ENCODE measurements at places on chromosomes 4 and X.

DNA sequence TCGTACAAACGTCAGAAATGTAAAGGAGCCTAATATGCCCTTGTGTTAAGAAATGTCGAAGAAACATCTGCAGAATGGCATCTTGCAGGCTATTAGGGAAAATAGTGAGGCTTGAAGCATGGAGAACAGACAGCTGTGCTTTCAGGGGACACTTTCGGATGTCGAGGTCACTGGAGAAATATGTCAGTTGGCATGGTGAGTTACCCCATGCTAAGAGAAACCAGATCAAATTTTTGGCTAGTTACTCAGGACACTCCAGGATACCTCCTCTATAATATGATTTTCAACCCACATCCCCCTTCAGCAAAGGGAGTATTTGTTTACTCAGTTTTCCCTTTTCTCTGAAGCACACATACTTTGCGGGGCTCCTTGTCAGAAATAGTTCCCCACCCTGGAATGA lies 171.4 kb downstream of the GPC3 start:
- no peak for ATAC-seq
- no peaks in the 10 kb centered on the region for H3K36me3 ChIP-seq
- H3K27me3 ChIP-seq, result peaks cover 4% of the 10 kb centered on the region
- H3K27ac ChIP-seq, result no peak overlapping the region
- H3K4me1 ChIP-seq, result no peaks in the 10 kb centered on the region
- no peak overlapping the region for H3K4me3 ChIP-seq

DNA sequence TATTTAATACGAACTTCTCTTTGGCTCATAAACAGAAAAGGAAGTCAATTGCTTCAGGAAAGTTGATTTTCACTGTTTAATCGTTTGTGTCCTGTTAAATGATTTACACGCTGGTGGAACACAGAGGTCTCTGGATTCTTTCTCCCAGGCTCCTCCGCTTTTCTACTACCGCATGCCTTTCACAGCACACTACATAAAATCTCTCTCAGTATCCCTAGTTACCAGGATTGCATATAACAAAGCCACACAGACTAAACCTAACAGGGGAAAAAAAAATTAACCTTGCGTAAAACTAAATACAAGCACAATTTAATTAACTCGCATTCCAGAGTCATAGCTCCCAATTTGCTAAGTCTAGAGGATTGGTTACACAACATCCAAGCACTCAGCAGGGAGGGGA lies 133.9 kb downstream of the CORIN start:
- H3K27ac ChIP-seq, result no peak overlapping the region
- no peaks in the 10 kb centered on the region for H3K4me1 ChIP-seq
- H3K36me3 ChIP-seq, result no peaks in the 10 kb centered on the region

- H3K4me1 ChIP-seq, result peaks cover 18% of the 10 kb centered on the region
- no peaks in the 10 kb centered on the region for H3K36me3 ChIP-seq
- H3K27ac ChIP-seq, result no peak within 1 kb of the TSS
- no peaks in the 10 kb centered on the region for H3K27me3 ChIP-seq
- no peak within 1 kb of the TSS for H3K4me3 ChIP-seq
Measured at GRCh38 chr4:119135721-119136121, at the start of gene MYOZ2. TSS of gene MYOZ2 (plus strand) at chr4:119135832. CDS start at chr4:119136526, 694 bp downstream.

GRCh38 chr4:82753238-82753637 lies 45.4 kb downstream of the SCD5 start:
- no peak for ATAC-seq
- H3K36me3 ChIP-seq, result no peaks in the 10 kb centered on the region
- H3K27me3 ChIP-seq, result peaks cover 14% of the 10 kb centered on the region
- no peaks in the 10 kb centered on the region for H3K4me1 ChIP-seq

GRCh38 chr4:26468977-26469376 lies 21.3 kb downstream of the CCKAR start:
- no peak for ATAC-seq
- H3K4me1 ChIP-seq, result no peaks in the 10 kb centered on the region
- no peak overlapping the region for H3K4me3 ChIP-seq
- no peak overlapping the region for H3K27ac ChIP-seq
- H3K36me3 ChIP-seq, result no peaks in the 10 kb centered on the region
- H3K27me3 ChIP-seq, result peaks cover 24% of the 10 kb centered on the region

DNA sequence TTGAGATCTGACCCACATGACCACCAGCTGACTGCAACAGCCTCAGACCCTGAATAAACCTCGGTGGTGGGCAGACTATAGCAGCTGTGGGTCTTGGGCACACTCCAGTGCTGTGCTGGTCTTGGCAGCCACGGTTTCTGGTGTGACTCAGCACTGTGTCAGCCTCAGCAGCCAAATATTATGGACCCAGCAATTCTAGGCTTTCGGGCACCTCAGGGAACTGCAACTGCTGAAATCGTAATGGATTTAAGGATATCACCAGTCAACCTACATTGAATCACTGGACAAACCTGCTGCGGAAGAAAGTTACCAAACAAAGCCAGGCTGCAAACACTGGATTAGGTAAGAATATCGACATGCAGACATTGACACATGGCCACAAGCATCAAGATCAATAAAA lies 10.5 kb upstream of the UBE2NL start:
- no peak overlapping the region for H3K27ac ChIP-seq
- no peaks in the 10 kb centered on the region for H3K27me3 ChIP-seq
- no peak for ATAC-seq
- H3K4me3 ChIP-seq, result no peak overlapping the region

- ATAC-seq, result no peak
- H3K4me1 ChIP-seq, result no peaks in the 10 kb centered on the region
- peaks cover 19% of the 10 kb centered on the region for H3K27me3 ChIP-seq
Measured at GRCh38 chrX:12885508-12885907, 18.6 kb downstream of the TLR7 start.

DNA sequence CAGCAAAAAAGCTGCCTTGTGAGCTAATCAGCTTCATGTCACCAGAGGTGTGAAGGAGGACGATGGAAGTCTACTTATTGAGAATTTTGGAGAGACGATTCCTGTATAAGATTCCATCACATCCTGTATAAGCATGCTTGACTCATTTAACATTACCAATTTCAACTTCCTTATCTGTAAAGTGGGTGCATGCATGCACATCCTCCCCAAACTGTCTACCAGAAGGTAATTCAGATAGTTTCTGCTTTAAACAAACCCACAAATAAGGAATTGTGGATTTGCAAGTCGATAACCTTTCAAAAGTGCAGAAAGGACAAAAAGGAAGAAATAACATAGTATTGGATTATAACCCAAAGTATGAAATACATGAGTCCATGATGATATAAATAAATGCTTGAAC lies 31.1 kb downstream of the AKAP4 start:
- no peak overlapping the region for H3K27ac ChIP-seq
- peaks cover 9% of the 10 kb centered on the region for H3K27me3 ChIP-seq
- H3K4me1 ChIP-seq, result no peaks in the 10 kb centered on the region
- no peak for ATAC-seq
- no peak overlapping the region for H3K4me3 ChIP-seq
- H3K36me3 ChIP-seq, result no peaks in the 10 kb centered on the region

GRCh38 chr4:68416591-68416990 lies 30.7 kb upstream of the TMPRSS11E start:
- no peaks in the 10 kb centered on the region for H3K27me3 ChIP-seq
- H3K4me3 ChIP-seq, result no peak overlapping the region
- H3K4me1 ChIP-seq, result no peaks in the 10 kb centered on the region
- no peaks in the 10 kb centered on the region for H3K36me3 ChIP-seq

DNA sequence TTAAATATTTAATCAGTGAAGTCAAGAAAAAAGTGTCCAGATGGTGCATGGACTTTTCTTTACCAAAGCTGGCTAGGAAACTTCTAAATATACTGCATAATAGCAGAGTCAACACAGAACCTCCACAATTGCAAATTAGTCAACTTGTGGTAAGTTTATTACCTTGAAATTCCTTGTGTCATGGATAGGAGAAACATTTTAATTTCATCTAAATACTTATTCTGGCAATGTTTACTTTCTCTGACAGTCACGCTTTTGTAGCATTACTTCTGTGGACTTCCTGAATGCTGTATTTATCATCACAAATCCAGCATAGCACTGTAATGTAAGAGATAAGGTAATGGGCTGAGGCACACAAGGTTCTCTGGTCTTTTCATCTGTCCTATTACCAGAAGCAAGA lies 2266.1 kb downstream of the PCDH7 start:
- H3K4me3 ChIP-seq, result no peak overlapping the region
- no peak overlapping the region for H3K27ac ChIP-seq
- no peaks in the 10 kb centered on the region for H3K36me3 ChIP-seq
- no peaks in the 10 kb centered on the region for H3K4me1 ChIP-seq

DNA sequence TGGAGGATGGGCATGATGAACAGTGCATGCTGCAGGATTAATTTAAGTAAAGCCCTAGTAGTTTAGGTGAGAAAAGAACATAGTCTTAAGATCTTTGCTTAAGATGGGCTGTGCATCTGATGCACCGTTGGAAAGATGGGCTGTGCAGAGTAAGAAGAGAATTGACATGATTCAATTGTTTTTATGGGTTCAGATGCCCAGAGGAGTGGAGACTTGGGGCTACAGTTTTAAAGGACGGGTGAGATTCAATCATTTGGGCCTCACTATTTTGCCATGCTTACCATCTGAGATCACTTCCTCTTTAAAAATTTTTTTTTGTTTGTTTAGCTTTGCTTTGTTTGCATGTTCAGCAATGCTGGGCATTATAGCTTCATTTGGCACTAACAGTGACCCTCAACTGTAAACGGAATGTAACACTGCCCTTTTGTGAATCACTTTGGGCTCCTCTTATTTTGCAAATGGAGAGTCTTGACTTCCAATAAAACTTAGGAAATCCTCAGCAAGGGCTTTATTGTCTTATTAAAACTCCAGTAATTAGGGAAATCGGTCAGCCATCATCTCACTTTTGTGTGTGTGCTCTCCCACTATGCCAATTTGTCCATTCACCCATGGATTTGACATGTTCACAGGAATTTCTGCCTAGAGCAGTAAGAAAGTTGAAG lies 216.1 kb upstream of the TLL1 start:
- H3K4me3 ChIP-seq, result no peak overlapping the region
- H3K36me3 ChIP-seq, result no peaks in the 10 kb centered on the region
- no peak for ATAC-seq
- H3K4me1 ChIP-seq, result no peaks in the 10 kb centered on the region

- no peak overlapping the region for H3K27ac ChIP-seq
Measured at GRCh38 chrX:50988649-50989048, 78.1 kb downstream of the BMP15 start.

- H3K27ac ChIP-seq, result no peak overlapping the region
- no peak overlapping the region for H3K4me3 ChIP-seq
- H3K4me1 ChIP-seq, result no peaks in the 10 kb centered on the region
- no peaks in the 10 kb centered on the region for H3K36me3 ChIP-seq
- peaks cover 3% of the 10 kb centered on the region for H3K27me3 ChIP-seq
Measured at GRCh38 chrX:110394651-110395050, 36.0 kb downstream of the RTL9 start.

DNA sequence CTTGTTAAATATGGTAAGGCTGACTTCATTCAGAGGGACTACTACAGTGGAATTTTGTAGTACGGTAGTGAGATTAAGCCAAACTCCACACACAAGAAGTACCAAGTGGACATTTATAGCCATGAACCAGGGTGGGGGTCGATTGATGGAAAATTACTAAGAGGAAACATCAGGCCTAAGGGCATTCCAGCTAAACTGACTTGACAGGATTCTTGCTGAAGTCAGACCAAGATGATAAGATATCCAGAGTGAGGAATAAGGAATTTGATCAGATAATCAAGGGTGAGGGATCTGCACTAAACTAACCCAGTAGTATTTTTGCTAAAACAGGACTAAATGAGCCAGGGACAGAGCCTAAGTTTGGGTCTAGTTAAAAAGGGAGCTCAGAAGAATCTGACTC lies 597.5 kb downstream of the RPA4 start:
- no peaks in the 10 kb centered on the region for H3K4me1 ChIP-seq
- no peak overlapping the region for H3K27ac ChIP-seq
- ATAC-seq, result no peak
- H3K4me3 ChIP-seq, result no peak overlapping the region
- no peaks in the 10 kb centered on the region for H3K36me3 ChIP-seq

DNA sequence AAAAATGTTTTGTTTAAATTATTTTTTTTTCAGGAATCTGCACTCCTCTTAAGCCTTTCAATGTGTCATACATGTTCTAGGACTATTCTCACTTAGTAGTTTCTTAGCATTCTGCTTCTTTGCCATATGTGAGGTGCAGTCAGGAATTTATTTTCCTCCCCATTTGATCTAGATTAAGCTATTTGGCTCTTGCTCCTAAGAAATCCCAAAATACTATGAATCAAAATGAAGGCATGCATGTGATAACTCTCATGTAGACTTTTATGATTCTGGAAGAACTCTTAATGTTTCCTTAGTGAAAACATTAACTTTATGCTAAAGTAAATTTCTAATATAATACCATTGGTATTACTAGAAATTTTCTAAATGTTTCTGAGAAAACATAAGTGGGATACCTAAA lies 664.5 kb downstream of the RAPGEF2 start:
- no peaks in the 10 kb centered on the region for H3K36me3 ChIP-seq
- no peaks in the 10 kb centered on the region for H3K27me3 ChIP-seq
- no peak overlapping the region for H3K4me3 ChIP-seq

DNA sequence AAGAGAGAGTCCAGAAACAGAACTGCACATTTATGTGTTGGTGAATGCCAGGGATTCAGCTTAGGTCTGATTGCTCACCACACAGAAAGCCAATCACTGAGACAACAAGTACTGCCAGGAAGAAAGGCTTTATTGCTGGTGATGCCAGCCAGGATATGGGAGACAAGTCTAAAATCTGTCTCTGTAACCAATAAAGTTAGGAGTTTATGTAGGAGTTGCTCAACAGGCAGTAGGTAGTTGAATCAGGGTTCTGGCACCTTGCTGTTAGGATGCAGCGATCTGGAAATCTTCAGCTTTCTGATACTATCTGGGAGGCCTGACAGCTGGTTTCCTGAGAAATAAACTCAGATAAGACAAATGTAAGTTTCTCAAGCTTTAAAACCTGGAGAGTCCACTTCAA lies 120.2 kb upstream of the ENPP6 start:
- H3K36me3 ChIP-seq, result no peaks in the 10 kb centered on the region
- no peaks in the 10 kb centered on the region for H3K27me3 ChIP-seq
- H3K4me1 ChIP-seq, result peaks cover 9% of the 10 kb centered on the region
- no peak overlapping the region for H3K4me3 ChIP-seq
- no peak for ATAC-seq

DNA sequence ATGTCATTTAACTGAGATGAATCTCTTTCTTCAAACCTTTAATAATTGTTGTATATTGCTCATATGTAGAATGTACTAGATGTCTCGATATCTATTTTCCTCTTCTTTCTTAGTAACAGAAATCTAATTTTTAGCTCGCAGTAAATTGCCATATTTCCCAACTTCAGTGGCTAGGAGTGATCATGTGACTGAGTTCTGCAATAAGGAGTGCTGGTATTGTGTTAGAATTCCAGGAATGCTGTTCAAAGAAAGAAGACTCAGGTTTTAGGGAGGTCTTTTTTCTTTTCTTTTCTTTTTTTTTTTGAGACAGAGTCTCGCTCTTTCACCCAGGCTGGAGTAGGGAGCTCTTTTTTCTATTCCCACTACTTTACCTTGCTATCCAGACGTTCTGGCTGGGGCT lies 81.7 kb downstream of the SLC10A7 start:
- H3K4me3 ChIP-seq, result no peak overlapping the region
- H3K27ac ChIP-seq, result no peak overlapping the region
- ATAC-seq, result no peak
- no peaks in the 10 kb centered on the region for H3K36me3 ChIP-seq
- no peaks in the 10 kb centered on the region for H3K27me3 ChIP-seq
- no peaks in the 10 kb centered on the region for H3K4me1 ChIP-seq

- no peak overlapping the region for H3K4me3 ChIP-seq
- H3K27me3 ChIP-seq, result peaks cover 17% of the 10 kb centered on the region
- H3K4me1 ChIP-seq, result no peaks in the 10 kb centered on the region
Measured at GRCh38 chr4:143023239-143023918, 161.3 kb upstream of the USP38 start.
